ENCODE measurements at places on chromosomes 1 and 21.

DNA sequence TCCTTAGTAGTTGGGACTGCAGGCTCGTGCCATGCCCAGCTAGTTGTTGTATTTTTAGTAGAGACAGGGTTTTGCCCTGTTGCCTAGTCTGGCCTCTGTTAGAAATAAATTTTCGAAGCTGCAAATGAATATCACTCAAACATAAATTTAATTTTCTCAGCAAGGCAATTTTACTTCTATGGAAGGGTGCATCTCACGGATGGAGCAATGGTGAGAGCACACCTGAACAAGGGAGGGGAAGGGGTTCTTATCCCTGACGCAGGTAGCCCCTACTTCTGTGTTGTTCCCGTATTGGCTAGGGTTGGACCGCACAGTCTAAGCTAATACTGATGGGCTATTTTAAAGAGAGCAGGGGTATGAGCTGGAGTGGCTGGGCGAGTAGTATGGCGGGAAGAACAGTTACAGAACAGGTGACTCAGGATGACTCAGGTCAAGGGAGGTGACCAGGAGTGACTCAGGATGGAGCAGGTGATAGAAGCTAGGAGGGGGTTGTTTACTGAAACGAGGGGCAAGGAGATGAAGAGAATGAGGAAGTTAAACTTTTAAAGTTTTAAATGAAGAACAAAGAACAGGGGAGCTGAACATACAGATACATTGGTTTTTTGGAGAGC is 7.5 kb downstream of the MDM4 start:
- no peak overlapping the region for H3K27ac ChIP-seq
- no peak for DNase-seq
- peaks cover 4% of the 10 kb centered on the region for H3K36me3 ChIP-seq
- H3K4me3 ChIP-seq = no peak overlapping the region

DNA sequence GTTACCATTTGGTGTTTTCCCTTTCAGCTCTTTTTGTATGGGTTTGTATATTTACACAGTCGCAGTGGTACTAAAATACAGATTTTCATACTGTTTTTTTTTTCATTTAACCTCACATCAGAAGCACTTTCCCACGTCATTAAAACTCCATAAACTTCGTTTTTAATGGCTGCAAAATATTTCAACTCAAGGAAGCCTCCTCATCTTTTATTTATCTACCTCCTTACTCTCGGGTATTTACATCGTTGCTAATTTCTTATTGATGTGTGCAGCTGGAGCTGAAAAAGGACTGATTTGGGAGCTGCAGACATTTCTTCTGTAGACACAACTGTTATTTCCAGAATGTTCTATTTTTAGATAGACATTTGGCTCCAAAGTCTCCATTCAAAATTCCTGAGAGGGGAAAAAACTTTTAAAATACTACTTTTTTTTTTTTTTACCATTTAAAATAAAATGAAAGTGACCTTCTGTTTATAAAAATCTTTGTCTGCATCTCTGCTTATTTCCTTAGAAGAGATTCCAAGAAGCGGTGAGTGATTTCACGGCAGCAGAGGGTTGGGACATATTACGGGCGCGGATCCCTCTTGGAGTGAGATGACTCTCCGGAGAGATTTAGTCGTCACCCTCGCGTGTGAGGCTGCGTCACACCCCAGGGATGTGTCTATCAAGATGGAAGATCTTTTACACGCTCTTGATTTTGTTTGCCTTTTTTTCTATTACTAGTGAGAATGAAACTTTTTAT is 10.1 kb downstream of the RUNX3 start:
- H3K36me3 ChIP-seq = no peaks in the 10 kb centered on the region
- H3K4me1 ChIP-seq = peaks cover 4% of the 10 kb centered on the region
- H3K27ac ChIP-seq = no peak overlapping the region
- DNase-seq = no peak
- H3K27me3 ChIP-seq = peaks cover 11% of the 10 kb centered on the region
- H3K4me3 ChIP-seq = no peak overlapping the region

DNA sequence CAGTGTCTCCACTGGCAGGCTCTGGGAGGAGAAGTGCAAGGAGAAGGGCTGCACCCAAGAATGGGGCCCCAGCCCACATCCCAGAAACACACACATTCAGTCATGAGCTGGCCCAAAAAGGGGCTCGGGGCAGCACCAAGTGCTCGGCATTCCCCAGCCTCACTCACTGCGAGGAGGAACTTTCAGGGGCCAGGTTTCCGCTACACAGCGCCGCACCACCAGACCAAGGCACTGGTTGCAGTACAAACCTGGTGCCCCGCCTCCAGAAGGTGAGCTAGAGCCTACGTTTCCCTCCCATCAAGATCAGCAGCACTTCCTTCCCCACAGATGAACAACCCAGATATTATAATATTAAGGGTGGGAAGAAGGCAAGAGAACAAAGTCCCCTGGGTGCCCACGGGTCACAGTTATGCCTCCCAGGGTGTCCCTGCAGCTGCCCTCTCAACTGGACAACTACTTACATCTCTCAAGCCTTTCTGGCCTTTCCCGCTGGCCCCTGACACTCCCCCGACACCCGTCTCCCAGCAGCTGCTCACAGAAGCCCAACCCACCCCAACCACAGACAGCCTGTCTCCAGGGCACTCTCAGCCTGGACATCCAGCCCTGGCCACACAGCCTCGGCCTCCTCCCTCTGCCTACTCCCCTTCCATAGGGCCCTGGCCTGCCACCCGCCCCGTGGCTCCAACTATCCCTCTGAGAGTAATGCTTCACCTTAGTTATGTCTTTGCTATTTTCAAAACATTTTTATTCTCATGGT is 3.8 kb downstream of the PBXIP1 start:
- H3K4me3 ChIP-seq = no peak overlapping the region
- H3K36me3 ChIP-seq = no peaks in the 10 kb centered on the region
- no peak for DNase-seq
- H3K4me1 ChIP-seq = peaks cover 30% of the 10 kb centered on the region
- no peak overlapping the region for H3K27ac ChIP-seq

- H3K27ac ChIP-seq = no peak overlapping the region
- peaks cover 6% of the 10 kb centered on the region for H3K36me3 ChIP-seq
- H3K4me3 ChIP-seq = no peak overlapping the region
- no peaks in the 10 kb centered on the region for H3K27me3 ChIP-seq
Observed at GRCh38 chr21:33244082-33244778, 14.5 kb downstream of the IFNAR2 start.

DNA sequence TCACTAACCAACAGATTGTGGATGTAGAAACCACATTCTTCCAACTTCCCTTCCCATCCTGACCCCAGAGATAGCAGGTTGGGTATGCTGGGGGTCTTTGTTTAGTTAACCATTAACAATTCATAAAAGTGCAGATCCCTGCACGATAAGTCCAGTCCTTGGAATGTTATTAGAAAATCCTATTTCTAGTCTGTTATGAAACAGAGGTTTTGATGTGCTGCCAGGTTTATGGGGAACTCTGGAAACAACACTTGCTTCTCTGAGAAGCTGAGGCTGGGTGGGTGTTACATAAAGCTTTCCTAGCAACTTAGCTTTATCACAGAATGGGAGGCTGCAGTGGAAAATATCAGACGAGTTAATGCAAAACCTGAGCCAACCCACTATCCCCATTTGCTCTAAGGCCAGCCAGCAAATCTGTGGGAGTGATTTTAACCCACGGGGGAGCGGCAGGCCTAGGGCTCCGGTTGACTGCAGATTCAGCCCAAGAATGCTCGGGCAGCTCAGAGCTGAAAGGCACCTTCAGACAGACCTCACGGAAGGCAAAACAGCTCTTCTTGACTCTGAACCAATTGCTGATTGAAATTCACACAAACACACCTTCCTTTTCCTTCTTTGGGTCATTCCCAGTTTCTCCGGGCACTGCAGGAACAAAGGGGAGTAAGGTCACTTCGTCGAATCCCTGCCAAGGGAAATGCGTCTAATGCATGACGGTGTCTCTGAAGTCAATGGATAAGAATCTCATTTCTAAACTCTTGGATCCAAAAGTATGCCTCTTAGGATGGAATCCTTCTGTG is 111.7 kb upstream of the IRF2BP2 start:
- H3K36me3 ChIP-seq = no peaks in the 10 kb centered on the region
- H3K27me3 ChIP-seq = no peaks in the 10 kb centered on the region
- H3K4me1 ChIP-seq = peaks cover 50% of the 10 kb centered on the region
- DNase-seq = no peak
- H3K4me3 ChIP-seq = no peak overlapping the region

DNA sequence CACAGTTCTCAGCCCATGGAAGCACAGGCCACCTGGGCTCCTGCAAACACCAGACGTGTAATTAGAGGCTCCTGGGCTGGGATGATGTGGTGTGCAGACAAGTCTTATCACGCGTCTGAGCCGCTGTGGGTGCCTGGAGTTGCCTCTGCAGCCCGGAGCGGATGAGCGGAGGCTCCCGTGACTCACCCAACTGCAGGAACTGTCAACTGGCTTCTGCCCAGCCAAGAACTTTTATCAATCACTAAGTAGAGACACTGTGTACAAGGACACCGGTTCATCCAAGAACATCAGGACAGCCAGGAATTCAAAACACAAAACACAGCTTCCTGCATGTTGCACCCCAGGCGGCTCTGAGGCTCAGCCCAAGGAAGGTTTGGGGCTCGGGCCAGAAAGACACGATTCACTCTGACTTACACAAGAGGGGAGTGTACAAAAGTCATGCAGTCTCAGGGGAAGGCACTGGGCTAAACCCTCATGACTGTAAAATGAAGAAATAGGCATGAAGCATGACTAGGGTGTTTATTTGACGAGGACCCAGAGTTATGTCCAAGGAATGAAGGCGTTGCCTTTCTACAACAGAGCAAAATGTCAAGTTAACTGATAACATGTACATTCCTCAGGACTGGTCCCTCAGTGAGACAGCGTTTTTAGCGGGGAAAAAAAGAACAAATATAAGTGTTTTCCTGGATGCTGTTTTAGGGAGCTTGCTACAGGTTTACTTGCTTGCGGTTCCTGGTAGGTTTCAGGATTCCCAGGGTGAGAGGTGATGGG is 21.1 kb downstream of the ERRFI1 start:
- no peaks in the 10 kb centered on the region for H3K27me3 ChIP-seq
- peaks cover 12% of the 10 kb centered on the region for H3K4me1 ChIP-seq
- DNase-seq = no peak
- no peak overlapping the region for H3K4me3 ChIP-seq
- no peaks in the 10 kb centered on the region for H3K36me3 ChIP-seq
- no peak overlapping the region for H3K27ac ChIP-seq
